ENCODE measurements at places on chromosomes 5 and 9. TPM values are rescaled to one million over a fixed set of nuclear protein-coding genes. Genes with fewer than 3 reads are reported as not detected.

CARTPT gene
- polyA plus RNA-seq = not detected

CDH9 gene
- polyA plus RNA-seq = not detected

LOX gene
- not detected for polyA plus RNA-seq

GPR150 gene
- polyA plus RNA-seq = 0.66 TPM

TAF11L10 gene
- polyA plus RNA-seq = not detected

Measured in IgD-negative memory B cell (primary cell).